Ureter (tissue), 1 donor: ENCODE measurements at places on chromosomes 5 and 9. TPM values are rescaled to one million over a fixed set of nuclear protein-coding genes. Genes with fewer than 3 reads are reported as not detected.

DNA sequence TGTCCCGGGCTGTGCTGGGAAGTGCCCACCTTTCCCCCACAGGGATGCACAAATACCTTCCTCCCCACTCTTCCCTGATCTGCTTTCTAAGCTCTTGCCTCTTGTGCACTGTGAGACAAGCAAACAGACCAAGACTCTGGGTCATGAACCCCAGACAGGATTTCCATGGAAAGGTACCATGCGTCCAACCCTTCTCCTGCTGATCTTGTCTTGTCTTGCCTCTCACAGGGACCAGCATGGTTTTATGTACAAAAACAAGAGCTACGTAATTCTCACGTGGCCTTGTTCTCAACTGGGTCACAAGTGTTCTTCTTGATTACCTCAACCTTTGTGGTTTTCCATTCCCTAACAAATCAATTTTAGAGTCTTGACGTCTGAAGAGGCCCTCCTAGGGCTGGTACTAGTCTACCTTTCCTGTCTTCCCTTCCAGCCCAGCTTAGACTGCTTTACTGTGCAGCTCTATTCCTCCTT, 176.5 kb upstream of the MAP3K1 start:
- no peak for DNase-seq

DNA sequence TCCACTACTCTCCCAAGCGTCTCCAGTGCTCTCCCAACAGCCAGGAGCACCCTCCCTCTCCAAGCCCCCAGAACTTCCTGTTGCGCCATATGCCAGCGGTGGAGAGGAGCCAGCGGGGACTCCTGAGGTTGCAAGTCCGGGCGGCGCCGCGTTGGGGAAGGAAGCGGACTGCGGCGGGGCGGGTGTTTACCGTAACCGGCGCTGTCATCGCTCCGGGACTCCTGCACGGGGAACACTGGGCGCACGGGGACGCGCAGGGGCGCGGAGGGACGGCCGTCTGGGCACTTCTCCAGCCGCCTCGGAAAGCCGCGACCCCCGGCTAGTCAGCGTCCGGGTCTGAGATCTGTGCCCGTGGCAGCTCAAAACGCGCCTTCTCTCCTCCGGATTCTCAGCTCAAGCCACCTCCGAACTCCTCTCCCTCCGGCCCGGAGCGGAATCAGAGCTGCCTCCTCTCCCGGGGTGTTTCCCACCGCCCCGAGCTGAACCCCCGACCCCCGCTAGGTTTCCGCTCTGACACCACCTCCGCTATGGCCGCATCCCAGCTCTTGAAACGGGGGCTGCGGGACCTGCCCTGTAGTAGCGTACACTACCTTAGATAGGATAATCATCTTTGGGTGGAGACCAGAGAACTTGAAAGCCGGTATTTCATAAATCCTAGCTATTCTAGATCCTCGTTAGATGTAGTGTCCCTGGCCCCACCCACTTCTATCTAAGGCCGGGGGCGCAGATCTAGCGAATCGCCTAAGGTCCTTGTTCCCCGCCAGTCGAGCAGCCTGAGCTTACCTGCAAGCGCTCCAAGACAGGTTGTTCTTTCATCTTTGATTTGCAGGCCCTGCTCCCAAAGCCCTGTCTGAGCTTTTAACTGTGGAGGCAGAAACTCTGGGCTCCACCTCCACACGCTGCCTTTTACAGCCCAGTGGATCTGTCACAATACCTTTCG, at the start of gene TRPM6:
TRPM6 (minus strand) TSS at position 881 of the 940 bp plus-strand sequence; CDS start at position 816, 65 bp downstream.
- DNase-seq = peak; percentile 82

DNA sequence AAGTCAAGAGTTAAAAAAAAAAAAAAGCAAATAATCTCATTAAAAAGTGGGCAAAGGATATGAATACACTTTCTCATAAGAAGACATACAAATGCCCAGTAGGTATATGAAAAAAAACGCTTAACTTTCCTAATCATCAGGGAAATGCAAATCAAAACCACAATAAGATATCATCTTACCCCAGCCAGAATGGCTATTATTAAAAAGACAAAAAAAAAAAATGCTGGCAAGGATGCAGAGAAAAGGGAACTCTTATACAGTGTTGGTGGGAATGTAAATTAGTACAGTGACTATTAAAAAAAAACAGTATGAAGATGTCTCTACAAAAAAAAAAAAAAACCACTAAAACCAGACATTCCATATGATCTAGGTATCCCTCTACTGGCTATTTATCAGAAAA, 79.4 kb downstream of the LPAR1 start:
- no peak for DNase-seq

GRCh38 chr5:38598994-38599617, 42.7 kb upstream of the LIFR start:
- DNase-seq = no peak

DNA sequence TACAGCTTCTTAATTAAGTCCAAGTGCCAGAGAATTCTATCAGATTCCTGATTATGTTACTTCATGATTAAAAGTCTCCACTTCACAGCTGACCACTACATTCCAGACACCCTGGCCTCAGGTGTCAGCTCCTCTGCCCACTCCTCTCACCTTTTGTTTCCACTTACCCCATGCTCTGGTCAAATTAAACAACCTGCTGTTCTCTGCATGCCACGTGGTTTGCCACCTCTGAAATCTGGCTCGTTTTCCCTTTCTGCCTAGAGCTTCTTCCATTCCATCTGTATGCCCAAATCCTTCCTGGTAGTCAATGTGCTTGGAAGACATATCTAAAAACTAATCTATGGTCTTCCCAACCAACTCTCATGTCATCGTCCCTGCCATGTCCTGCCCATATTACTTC, 158.6 kb downstream of the ICE1 start:
- DNase-seq = no peak

DNA sequence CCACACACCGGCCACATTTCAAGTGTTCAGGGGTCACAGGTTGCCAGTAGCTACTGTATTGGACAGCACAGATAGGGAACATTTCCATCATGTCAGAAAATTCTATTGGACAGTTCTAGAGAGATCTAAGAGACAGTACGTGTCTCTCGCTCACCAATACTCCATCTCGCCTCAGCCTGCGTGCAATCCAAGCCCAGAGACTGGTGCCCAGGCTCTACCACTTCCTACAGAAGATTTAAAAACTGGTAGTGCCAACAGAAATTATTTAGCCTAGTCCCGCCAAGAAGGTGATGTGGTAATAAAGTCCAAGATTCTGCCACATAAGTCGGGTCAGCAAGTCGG, 390 bp upstream of the SNX2 start:
- DNase-seq = no peak

DNA sequence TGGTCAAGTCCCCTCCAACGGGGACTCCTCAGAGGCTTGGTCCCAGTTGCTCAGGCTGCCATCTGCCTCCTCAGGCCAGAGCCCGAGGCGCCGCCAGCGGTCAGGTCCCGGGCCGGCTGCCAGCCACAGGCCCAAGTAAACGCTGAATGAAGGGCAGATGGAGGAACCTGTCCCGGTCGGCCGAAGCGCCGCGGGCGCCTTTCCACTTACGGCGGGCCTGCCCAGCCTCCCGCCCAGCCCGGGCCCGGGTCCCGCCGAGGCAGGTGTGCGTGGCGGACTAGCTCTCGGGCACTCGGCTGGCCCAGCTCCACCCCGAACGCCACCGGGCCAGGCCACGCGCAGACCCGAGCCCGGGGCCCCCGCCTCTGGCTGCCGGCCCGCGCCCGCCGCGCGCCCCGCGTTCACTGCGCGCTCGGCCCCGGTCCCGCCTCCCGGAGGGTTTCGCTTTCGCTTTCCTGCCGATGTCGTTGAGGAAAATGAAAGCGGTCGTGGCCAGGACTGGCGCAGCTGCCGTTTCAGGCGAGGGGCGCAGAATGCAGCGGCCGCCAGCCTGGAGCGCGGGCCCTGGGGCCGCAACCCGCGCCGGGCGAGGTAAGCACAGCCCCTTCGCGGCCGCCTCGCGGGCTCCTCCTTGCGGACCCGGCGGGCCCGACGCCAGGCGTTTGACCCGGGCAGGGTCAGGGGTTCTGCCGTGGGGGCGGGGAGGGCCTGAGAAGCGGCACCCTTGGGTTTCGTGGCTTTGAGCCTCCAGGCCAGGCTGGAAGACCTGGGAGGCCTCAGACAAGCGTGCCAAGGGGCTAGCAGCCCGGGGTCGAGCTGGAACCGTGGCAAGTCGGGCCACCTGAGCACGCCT, 41.2 kb downstream of the SLC22A5 start:
- peak; percentile 82 for DNase-seq

GRCh38 chr5:171226864-171227263, 82.2 kb upstream of the TLX3 start:
- DNase-seq = no peak

DNA sequence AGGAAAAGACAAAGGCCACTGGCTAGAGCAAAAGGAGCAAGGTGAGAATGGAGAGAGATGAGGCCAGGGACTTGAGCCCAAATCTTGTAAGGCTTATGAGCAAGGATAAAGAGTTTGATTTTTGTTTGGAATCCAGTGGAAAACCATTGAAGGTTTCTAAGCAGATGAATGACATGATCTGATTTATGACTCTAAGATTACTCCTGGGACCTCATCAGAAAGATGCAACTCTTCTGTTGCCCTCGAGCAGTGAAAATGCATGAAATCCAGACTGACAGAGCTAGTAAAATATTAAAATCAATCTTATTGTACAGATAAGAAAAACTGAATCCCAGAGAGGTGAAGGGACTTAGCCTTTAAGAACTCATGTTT, 677 bp downstream of the MFAP3 start:
- no peak for DNase-seq

DNA sequence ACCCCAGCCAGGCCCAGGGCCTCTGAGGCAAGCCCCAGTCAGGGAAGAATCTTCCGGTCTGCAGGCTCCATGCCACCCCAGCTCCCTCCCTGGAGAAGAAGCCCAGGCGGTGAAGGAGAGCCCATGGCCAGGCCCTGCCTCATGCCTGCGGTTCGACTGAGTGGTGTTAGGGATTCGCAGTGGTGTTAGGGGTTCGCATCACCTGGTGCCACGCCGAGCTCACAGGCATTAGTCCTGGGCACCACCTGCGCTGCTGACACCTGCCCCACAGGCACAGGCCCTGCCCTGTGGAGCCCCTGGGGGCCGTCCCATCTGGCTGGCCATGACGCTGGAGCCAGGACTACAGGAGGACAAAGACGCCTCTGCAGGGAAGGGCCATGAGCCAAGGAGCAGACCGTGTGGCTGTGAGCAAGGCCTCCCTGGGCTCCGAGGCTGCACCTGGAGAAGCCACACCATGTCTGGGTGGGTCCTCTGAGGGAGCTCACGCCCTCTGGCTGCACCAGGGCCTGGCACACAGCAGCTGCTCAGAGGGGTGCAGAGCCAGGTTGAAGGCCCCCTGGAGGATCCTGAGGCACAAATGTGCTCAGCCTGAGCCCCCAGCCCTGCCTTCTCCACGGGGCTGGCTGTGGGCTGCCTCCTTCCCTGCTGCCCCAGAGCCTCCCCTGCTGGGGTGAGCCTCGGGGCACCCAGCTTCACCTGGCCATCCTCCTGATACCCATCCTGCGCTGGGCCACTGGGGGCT, 27.6 kb upstream of the RNF130 start:
- DNase-seq = no peak

DNA sequence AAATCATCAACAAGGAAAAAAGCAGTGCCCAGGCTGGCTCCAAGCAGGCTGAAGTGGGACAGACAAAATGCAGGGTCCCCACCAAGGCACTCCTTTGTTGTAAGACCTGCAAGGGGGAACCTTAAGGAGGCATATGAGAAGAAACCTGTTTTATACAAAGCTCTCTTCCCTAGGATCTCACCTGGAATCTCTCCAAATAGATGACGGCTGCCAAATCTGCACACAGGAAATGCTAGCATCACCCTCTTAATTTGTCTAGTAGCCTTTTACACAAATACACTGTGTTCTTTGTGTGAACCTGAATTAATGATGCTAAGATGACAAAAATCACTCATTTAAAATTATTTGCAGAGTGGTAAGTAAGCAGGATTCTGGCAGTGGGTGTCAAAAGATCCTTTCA, 280.2 kb downstream of the SPOCK1 start:
- no peak for DNase-seq

- DNase-seq = no peak
Observed at GRCh38 chr5:170634256-170634990, 130.6 kb downstream of the KCNIP1 start.

DNA sequence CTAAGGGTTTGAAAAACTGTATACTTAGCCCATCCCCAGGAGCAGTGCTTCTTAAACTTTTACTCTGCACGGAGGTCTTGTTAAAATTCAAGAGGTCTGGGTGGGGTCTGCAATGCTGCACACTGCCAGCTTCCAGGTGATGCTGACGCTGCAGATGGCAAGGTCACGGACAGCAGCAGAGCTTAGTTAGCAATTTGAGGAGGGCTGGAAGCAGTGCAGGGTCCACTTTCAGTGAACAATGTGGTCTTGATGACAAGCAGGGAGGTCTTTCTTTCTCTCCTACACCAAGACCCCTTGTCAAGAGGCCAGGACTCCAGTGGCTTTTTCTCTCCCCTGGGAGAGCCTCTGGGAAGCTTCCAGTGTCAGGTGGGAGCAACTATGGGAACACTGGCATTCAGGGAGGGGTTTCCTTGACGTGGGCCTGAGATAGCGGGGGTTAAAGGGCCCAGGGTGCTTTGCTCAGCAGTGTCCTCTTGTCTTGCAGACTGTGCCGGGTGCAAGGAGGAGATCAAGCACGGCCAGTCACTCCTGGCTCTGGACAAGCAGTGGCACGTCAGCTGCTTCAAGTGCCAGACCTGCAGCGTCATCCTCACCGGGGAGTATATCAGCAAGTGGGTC, 65.0 kb upstream of the AFAP1L1 start:
- no peak for DNase-seq

DNA sequence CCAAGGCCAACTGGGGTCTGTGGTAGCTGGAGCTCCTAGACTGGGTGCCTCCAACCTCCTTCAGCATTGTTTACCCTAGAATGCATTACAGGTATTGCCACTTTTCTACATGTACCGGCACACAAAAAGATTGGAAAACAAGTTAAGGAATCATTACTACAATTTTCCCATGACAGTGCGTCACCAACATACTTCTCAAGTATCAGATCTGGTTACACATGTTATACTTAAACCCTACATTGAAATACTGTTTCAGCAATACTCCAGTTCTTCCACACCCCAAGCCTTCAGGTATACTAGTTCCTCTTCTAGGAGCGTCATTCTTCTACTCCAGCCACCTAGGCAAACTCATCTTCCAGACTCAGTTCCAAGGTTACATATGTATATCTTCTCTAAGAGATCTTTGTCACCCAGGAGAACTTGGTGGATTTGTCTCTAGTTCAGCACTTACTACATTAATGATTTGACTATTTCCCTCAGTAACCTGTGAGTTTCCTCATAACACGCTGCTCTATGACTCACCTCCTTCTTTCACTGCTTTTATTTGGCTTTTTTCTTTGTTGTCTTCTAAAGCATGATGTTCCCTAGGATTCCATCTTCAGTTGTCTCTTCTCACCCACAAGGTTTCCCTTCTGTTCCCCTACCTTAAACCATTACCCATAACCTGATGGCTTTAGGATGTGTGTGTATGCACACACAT, 217.0 kb downstream of the AP3B1 start:
- DNase-seq = no peak

GRCh38 chr5:141942185-141942857, 15.7 kb downstream of the PCDH12 start:
- no peak for DNase-seq

GRCh38 chr5:89343666-89344065, 460.7 kb upstream of the MEF2C start:
- no peak for DNase-seq

MACIR gene
- 6.2 TPM for total RNA-seq

PCA3 gene
- total RNA-seq = not detected

LCN1 gene
- total RNA-seq = not detected

LOX gene
- 6.5 TPM for total RNA-seq

KIAA1958 gene
- total RNA-seq = 12.2 TPM

CCDC180 gene
- total RNA-seq = 7.5 TPM

ZNF658 gene
- 11.3 TPM for total RNA-seq

NR5A1 gene
- not detected for total RNA-seq

CNTNAP3B gene
- total RNA-seq = 24.1 TPM

IRGM gene
- total RNA-seq = 1.2 TPM

PCDHB7 gene
- total RNA-seq = 2.4 TPM

CAMK4 gene
- 3.0 TPM for total RNA-seq

NRG2 gene
- total RNA-seq = 13.9 TPM

CCDC192 gene
- total RNA-seq = 1.2 TPM
